PC-9 (cell line): ENCODE measurements at places on chromosomes 3 and 15.

DNA sequence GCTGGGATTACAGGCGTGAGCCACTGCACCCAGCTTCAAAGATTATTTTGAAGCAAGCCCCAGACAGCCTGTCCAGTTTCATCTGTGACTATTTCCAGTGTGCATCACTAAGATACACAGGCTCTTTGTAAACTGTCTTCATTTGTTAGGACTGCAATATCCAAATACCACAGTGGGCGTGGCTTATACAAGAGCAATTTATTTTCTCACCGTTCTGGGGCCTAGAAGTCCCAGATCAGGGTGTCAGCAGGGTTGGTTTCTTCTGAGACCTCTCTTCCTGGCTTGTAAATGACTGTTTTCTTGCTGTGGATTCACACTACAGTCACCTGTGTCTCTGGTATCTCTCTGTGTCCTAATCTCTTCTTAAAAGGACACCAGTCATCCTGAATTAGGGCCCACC is 59.7 kb downstream of the RLBP1 start:
- no peak for DNase-seq

DNA sequence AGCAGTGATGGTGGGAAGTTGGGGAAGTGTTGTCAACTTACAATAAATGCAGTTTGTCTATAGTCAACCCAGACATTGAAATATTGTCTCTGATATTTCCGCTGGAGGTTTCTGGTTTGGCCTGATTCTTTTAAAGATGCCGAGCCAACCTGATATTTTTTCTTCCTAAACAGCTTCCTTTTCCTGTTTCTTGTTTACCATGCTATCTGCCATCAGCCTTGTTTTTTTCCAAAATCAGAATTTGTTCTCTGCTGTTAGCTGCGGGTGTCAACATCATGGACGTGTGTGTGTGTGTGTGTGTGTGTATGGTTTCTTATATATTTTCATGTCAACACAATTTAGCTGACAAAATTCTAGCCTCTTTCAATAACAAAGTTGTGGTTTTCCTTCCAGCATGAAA is 41.2 kb upstream of the XCR1 start:
- DNase-seq = no peak

- DNase-seq = no peak
Measured at GRCh38 chr15:48811325-48811958, 573 bp upstream of the CEP152 start.

- no peak for DNase-seq
Measured at GRCh38 chr3:48247401-48247811, 6.5 kb downstream of the ZNF589 start.

GRCh38 chr3:23254835-23255234 is 51.7 kb downstream of the UBE2E2 start:
- DNase-seq = no peak

DNA sequence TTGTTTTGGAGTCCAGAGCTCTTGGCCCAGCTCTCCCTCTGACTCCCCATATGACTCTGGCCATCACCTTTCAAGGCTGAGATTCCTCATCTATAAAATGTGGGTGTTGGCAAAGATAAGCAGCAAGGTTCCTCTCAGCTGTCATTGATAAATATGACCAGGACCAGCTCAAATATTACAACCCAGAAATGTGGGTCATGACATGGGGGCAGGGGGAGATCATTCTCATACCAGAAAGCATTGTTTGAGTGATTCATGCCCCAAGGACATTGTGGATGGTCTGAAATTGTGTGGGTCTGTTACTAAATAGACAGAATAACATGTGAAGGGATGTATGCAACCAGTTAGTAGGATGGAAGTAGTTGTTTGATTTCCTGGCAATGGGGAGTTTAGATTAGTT is 13.9 kb downstream of the UPK1B start:
- DNase-seq = no peak

GRCh38 chr15:99550077-99550476 is 15.7 kb upstream of the MEF2A start:
- DNase-seq = no peak

- no peak for DNase-seq
Measured at GRCh38 chr3:169345662-169346331, 317.7 kb downstream of the MECOM start.

- DNase-seq = no peak
Measured at GRCh38 chr3:67294341-67294740, 296.2 kb downstream of the KBTBD8 start.

GRCh38 chr3:129314386-129315222 is 35.9 kb downstream of the HMCES start:
- DNase-seq = peak; percentile 90

- DNase-seq = no peak
Measured at GRCh38 chr3:122825460-122825859, 30.6 kb downstream of the SLC49A4 start.

DNA sequence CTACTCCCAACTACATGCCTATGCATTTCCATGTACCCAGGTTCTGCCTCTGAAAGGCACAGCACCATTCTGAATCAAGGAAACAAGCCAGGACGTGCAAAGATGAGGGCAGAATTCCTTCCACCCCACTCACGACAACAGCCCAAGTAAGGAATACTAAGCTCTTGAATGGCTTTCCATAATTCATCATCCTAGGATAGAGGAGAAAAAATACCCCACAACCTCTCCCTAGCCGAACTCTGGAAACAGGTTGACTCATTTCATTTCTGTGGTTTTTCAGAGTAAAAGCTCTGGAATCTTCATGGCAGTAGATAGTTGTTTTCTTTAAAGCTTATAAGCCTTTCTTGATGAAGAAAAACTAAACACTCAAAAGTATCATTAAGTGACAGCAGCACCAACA is 77.8 kb downstream of the PDZRN3 start:
- no peak for DNase-seq

- no peak for DNase-seq
Measured at GRCh38 chr15:55652359-55652758, 64.2 kb upstream of the PYGO1 start.

DNA sequence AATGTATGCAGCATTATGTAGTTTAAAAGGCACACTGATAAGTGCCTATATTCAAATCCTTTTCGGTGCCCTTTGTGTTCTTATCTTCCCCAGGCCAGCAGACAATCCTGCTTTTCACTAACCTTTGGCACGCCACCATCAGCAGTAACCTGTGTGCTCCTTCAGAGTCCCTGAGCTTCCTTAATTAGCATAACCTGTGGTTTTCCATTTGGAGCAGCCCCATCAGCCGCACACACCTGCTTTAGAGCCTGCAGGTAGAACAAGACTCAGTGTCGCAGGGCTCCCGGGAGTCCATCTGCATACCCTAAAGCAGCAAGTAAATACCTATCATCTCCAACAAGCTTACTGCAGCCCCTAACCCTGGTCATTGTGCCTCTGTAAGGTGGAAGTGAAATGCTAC is 755.1 kb downstream of the ROBO2 start:
- no peak for DNase-seq

DNA sequence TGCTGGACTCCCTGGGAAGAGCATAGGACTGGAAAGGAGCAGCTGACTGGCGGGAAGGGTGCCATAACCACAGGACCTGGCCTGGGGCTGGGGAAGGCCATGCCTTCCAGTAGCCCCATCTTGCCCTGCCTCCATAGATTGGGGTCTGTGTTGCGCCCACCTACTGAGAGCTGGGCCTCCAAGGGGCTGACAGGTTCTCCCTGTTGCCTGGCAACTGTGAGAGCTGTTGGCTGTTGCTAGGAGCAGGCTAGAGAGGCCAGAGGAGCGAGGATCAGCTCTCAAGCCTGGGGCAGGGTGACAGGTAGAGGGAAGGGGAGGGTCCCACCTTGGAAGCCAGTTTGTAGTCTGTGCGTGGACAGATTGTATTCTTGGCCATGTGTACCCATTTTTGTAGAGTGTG is 2.8 kb upstream of the GNAI2 start:
- DNase-seq = no peak

- no peak for DNase-seq
Measured at GRCh38 chr3:44117239-44117638, 124.4 kb upstream of the TOPAZ1 start.

DNA sequence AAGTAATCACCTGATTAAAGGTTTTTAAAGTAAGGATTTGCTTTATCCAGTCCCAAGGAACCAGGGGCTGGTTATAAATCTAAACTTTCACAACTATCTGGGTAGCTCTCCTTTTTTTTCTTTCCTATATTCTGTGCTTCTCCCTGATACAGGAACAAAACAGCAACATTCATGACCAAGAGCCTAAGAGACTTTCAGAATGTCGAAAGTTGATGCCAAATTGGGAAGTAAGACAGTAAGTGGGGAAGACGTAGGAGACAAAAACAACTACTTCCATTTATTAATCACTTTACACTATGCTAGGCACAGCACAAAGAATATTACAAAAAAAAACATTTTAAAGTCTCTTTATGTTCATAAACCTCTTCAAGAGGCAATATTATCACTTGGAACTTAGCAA is 211.6 kb downstream of the MAGI1 start:
- no peak for DNase-seq

GRCh38 chr3:50205413-50206276 is 574 bp downstream of the SLC38A3 start:
- DNase-seq = peak; percentile 52

- DNase-seq = no peak
Measured at GRCh38 chr3:144556392-144556791, 584.8 kb downstream of the DIPK2A start.

- no peak for DNase-seq
Measured at GRCh38 chr3:134232151-134232550, 18.5 kb downstream of the RYK start.

GRCh38 chr15:28886431-28887338 is 911 bp downstream of the APBA2 start:
- no peak for DNase-seq

GRCh38 chr15:59453474-59454215 is 15.7 kb downstream of the FAM81A start:
- DNase-seq = no peak

- DNase-seq = no peak
Measured at GRCh38 chr15:57806003-57806402, 99.5 kb downstream of the POLR2M start.

- DNase-seq = no peak
Measured at GRCh38 chr15:57625703-57626448, 34.2 kb downstream of the MYZAP start.

DNA sequence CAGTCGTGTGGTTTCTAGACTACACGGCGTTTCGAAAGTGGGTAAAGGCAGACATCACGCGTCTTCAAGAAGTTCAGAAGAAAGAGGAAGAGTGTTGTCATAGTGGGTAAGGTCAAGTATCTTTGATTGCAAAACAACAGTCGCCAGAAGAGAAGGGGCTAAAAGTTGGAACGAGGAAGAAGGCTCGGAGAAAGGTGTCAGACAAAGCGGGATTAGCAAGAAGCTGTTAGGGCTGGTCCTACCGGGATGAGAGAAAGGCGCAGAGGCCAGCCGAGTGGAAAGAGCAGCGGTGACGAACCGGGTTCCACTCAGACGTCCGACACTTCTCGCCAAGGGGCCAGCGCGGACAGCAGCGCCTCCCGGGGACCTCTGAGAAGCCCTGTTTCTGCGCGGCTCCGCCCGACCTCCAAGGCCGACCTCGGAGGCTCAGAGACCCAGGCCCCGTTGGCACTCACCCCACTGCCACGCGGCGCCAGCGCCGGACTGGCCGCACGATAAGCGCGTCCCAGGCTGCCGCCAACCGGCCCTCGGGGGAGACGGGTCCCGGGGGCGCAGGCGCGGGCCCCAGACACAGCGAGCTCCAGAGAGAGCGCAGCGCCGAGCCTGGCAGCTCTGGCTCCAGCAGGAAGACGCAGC is 436 bp downstream of the ADPGK start:
- DNase-seq = no peak

DNA sequence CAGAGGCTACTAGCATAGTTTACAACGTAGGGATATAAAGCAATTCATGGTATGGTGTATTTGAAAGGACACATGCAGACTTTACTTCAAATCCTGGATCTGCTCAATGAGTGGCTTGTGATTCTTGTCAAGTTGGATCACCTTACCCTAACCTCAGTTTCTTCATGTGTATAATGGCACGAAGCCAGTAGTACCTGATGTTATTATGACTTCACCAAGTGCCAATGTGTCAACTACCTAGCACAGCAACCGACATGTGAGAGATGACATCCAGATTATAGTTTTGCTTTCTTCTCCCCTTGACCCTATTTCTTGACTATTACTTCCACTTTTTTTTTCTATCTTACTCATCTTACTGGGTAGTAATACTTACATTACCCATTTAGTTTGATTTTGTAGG is 304.5 kb downstream of the RBMS3 start:
- DNase-seq = no peak

- peak; percentile 47 for DNase-seq
Measured at GRCh38 chr15:51077221-51078153, 17.2 kb downstream of the TNFAIP8L3 start.

GRCh38 chr3:116863822-116864589 is 154.4 kb downstream of the TUSC7 start:
- no peak for DNase-seq

GRCh38 chr3:69082805-69083204 is 1.9 kb upstream of the ARL6IP5 start:
- no peak for DNase-seq

GRCh38 chr15:65646486-65646885 is 24.7 kb downstream of the SLC24A1 start:
- DNase-seq = no peak

GRCh38 chr3:14148041-14148985 is 23.5 kb downstream of the TMEM43 start:
- no peak for DNase-seq

GRCh38 chr15:38300395-38300794 is 47.8 kb downstream of the SPRED1 start:
- no peak for DNase-seq

- no peak for DNase-seq
Measured at GRCh38 chr3:179158336-179159039, 10.3 kb downstream of the PIK3CA start.

DNA sequence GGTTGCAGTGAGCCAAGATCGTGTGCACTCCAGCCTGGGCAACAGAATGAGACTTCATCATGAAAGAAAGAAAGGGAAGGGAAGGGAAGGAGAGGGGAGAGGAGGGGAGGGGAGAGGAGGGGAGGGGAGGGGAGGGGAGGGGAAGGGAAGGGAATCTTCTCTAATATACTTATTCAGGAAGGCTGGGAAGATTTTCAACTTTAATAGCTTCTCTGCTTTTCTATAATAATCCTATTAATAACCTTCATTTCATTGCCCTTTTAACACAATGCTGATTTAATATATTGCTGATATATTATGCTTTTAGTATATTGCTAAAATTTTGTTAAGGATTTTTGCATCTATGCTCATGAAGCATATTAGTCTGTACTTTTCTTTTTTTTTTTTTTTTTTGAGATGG is 23.4 kb upstream of the RNF7 start:
- no peak for DNase-seq

- DNase-seq = no peak
Measured at GRCh38 chr3:25723802-25724201, 59.1 kb upstream of the TOP2B start.

GRCh38 chr3:23385327-23385726 is 182.2 kb downstream of the UBE2E2 start:
- DNase-seq = no peak

DNA sequence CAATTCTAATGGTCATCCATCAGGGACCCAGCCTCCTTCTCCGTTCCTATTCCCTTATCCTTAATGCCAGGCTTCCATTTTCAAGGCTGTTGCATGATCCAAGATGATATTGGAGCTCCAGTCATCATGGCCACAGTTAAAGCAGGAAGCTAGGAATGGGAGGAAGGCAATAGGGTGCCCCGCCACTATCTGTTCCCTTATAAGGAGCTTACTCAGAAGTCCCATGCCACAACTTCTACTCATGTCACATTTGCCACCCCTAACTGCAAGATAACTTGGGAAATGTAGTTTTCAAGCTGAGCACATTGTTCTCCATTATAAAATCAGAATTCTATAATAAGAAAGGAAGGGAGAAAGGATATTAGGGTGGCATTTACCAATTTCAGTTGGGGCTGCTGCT is 38.6 kb upstream of the SPSB4 start:
- no peak for DNase-seq
